ENCODE measurements at places on chromosomes 6 and 20.

- DNase-seq, result no peak
These were observed 9.8 kb upstream of the PNISR start for GRCh38 chr6:99434702-99435530.

GRCh38 chr20:37192137-37192854 lies 12.9 kb upstream of the MROH8 start:
- peak; percentile 54 for DNase-seq

- DNase-seq, result no peak
These were observed 137.6 kb downstream of the AIG1 start for GRCh38 chr6:143198312-143198711.

- DNase-seq, result no peak
These were observed 34.7 kb downstream of the KIF25 start for GRCh38 chr6:168032005-168032760.

- DNase-seq, result no peak
These were observed 83.3 kb downstream of the DCDC2 start for GRCh38 chr6:24274441-24275083.

DNA sequence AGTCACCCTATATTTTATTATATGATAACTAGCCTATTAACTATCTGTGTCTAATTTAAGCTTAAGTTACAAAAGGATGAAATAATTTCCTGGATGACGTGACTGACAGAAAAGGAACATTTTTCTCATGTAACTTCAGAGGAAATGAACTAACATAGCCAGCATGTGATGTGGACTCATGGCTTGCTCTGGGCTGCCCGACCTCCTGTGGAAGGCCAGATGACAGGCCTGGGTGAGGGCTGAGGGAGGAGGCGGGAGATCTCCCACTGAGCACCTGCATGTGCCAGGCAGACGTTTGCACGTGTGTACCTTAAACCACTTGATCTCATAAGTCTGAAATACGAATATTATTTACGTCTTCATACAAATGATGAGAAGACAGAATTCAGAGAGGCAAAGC lies 321.1 kb downstream of the SYNE1 start:
- no peak for DNase-seq

Data from central memory CD4-positive, alpha-beta T cell (primary cell).